ENCODE measurements at places on chromosomes 3 and 15.

- DNase-seq: no peak
Measured at GRCh38 chr3:86653661-86654205, 337.2 kb downstream of the VGLL3 start.

- DNase-seq: no peak
Measured at GRCh38 chr3:5428607-5429516, 241.4 kb downstream of the EDEM1 start.

DNA sequence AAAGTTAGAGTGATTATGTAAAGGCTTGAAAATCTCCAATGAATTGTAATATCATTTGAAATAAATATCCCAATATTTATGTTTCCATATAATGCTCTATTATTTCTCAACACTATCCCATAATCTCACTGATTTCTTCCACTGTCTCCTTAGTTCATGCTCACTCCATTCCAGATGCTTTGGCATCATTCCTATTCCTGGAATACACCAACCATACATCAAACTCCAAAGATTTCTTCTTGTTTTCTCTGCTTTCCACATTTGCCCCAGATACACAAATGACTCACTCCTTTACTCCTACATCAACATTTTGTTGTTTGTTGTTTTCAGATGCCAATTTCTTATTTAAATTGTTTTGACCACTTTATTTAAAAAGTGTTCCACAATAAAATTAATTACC is 1390.8 kb downstream of the ZPLD1 start:
- DNase-seq: no peak

DNA sequence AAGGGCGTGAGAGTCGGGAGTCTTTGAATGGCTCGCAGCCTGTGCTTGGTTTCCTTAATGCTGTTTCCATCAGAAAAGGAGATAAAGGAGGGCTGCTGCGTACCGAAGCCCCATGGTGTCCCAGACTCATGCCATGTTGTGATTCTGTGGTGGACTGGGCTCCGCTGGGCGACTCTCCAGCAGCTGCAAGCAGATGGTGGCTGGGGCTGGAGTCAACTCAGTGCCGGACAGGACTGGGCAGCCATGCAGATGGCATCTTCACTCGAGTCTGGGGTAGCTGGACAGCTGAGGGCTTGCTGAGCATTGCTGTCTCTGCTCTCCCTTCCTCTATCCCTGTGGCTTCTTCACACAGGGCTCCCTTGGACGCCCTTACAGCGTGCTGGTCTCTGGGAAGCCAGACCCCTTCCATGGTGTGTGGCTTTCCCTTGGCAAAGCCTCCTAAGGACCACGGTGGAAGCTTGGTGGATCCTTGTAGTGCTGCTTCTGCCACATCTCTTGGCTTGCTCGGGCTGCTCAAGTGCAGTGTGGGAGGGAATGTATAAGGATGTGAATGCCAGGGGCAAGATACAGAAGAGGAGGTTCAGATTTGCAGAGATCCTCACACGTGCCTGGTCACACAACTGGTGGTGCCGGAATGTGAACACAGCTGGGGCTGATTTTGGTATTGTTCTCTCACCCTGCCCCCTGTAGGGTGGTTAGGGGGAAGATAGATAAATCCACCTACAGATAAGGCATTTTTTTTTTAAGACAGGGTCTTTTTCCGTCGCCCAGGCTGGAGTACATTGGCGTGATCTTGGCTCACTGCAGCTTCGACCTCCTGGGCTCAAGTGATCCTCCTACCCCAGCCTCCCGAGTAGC is 9.0 kb downstream of the NIPA1 start:
- DNase-seq: no peak

- DNase-seq: no peak
Measured at GRCh38 chr3:167502401-167502800, 28.6 kb upstream of the SERPINI2 start.

- DNase-seq: no peak
Measured at GRCh38 chr15:38650936-38651327, 86.3 kb upstream of the RASGRP1 start.

DNA sequence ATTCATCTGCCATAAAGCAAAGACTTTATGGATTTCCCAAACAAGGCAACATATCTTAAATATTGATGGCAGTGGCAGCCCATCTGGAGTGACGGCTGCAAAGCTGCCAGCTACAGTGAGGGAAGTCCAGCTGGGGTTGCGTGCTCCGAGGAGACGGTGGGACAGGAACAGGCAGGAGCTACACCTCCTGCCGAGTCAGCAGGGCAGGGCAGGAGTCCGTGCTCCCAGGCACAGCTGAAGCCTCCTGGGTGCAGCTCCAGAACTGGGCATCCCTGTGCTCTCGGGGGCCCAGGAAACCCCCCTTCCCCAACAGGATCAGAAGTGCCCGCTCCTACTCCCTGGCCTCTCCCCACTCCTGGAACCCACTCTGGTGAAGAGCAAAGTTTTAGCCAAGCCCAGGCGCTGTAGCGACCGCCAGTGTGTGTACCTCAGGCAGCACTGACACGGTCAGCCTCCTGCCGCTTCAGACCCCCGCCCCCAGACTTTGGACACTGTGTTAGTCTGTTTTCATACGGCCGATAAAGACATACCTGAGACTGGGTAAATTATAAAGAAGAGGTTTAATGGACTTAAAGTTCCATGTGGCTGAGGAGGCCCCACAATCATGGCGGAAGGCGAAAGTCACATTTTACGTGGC is 556.4 kb upstream of the CCDC54 start:
- DNase-seq: no peak

DNA sequence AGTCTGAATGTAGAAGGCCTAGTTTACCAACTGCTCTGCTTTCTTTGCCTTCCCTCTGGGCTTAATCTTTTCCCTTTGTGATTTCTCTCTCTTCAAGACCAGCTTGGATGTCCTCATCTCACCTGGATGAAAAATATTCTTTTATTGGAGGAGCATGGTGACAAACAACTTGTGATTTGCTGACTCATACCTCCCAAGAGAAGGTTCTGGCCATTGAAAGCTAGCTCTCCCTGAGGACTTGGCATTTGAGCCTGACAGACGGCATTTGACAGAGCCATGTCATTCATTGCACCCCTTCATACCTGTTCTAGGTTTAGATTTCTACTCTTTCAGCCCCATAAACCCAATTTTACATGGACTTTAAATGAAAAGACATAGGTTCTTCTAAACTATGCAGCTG is 33.3 kb downstream of the ATG7 start:
- no peak for DNase-seq

DNA sequence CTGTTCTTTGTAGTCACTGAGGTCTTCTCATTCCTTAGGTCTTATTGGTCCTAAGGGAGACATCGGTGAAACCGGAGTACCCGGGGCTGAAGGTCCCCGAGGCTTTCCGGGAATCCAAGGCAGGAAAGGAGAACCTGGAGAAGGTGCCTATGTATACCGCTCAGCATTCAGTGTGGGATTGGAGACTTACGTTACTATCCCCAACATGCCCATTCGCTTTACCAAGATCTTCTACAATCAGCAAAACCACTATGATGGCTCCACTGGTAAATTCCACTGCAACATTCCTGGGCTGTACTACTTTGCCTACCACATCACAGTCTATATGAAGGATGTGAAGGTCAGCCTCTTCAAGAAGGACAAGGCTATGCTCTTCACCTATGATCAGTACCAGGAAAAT is 11.6 kb downstream of the ADIPOQ start:
- DNase-seq: no peak

DNA sequence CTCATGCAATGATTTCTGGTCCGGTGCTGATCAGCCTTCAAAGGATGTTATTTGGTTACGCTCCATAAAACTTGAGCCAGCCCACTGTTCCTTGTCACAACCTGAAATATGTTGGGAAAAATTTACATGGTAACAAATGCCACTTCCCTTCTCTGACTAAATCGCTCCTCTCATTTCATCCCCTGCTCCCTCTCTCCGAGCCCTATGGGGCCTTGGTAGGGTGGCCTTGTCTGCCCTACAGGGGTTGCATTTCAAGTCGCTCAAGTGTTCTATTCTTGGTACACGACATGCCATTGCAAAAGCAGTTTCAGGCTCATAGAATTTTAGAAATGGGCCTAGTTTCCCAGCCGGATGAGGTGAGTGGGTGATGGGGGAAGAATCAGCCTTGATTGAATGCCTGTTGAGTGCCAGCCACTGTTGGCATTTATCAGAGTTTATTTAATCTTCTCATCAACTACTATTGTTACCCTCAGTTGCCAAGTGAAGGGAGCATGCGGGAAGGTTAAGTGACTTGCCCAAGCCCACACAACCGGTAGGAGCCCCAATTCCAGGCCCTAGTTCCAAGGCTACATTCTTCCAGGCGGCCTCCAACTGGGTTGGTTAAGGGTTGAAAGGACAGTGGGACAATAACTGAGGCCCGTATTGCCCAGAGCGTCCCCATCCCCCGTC is 961 bp upstream of the ABHD2 start:
- no peak for DNase-seq

- DNase-seq: no peak
Measured at GRCh38 chr3:139601191-139601961, 61.8 kb upstream of the RBP1 start.

DNA sequence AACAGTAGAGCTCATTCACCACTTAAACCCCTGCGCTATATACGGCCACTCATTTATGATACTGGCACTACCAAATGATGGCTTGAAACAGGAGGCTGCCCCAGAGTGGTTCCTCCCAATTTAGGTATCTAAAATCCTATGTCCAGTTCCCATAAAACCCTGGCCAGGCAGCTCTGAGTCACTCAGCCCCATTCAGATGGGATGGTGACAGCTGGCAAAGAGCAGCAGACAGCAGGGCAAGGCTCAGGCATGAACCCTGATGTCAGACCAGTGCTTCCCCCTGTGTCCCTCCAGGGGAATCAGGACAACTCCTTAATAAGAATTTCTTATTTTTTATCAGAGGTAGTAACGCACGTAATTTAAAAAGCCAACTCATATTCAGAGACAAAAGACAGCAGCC is 77.2 kb upstream of the RNU6-1 start:
- DNase-seq: no peak

DNA sequence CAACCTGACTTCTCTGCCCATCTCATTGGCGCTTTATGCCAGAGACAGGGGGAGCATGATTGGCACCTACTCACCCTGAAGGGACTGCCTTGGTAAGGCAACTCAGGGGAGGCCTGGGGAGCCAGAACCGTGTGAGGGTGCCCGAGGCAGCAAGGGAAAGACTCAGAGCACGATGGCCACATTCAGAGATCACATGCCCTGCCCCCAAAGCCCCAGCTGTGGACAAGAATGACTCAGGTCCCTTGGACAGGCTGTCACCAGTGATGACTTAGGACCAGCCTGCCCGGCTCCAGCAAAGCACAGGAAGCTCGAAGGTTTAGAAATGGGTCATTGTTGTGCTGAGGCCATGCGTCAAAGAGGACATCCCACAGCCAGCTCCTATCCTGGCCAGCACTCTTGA is 49.1 kb upstream of the LIMD1 start:
- no peak for DNase-seq

DNA sequence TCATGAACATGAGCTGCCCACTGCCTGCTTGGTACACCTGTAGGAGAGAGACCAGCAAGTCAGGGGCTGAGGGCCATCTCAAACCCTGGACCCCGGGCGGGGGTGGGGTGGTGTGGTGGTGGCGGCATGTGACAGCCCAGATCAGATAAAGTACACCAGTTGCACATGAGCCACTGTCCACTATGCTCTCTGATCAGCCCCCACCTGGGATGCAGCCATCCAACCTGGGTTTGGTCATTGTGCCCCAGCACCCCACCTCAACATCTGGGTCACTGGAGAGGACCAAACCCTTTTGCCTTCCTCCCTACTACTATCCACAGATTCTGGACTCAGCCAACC is 3.0 kb upstream of the NCKIPSD start:
- DNase-seq: no peak

- peak; percentile 59 for DNase-seq
Measured at GRCh38 chr3:9399746-9400145, 2.3 kb downstream of the SETD5 start.

- peak; percentile 68 for DNase-seq
Measured at GRCh38 chr3:120561251-120562045, 34.7 kb upstream of the NDUFB4 start.

GRCh38 chr3:50599716-50600118 is 11.9 kb downstream of the CISH start:
- DNase-seq: no peak

- no peak for DNase-seq
Measured at GRCh38 chr3:46561951-46562350, 4.2 kb downstream of the LRRC2 start.

DNA sequence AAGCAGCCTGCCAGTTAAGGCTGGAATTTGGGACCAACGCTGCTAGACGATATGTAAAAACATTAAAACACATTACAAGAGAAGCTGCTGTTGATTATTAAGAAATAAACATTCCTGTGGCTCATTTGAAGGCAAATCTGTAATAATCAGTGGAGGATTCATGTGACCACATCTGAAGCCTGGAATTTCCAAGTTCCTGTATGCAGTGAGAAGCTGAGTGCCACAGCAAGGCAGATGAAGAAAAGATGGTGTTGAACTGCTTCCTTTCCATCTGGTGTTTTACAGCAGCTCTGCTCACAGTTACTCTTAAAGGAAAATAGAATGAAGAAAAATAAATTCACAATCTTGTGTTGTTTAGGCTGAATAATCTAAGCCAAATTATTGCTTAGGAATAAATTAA is 139.3 kb upstream of the ROBO2 start:
- no peak for DNase-seq

DNA sequence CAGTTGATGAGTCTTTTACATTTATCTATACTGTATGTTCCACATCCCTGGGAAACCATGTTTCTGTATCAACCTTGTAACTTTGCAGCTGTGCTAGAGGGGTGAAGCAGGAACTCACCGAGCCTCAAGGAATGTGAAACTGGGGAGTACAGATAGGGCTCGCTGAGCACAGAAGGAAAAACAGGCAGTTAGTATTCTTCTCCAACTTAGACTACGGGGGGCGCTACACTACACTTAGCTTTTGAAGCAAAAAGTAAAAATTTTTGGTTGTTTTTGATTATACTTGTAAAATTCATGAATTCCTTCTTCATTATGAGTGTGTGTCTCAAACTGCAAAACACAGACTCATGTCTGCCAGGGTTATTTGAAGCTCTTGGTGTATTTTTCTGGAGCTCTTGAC is 132.7 kb upstream of the RGMA start:
- no peak for DNase-seq

DNA sequence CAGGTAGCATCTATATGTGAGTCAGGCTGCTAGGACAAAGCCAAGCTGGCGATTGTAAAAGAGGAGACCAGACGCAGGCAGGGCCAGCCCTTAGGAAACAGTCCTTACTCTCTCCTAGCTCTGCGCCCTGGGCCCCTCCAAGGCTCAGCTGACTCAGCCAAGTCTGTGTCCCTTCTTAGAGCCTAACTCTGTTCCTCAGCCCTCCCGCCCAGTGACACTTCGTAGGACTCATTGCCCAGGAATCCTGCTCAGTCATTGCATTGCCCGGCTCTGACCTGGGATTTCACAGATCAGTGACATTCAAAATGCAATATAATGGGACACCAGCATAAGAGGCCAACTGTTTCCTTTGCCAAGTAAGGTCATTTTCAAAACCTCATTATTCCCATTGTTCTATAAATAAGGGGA is 244.2 kb downstream of the TLE3 start:
- DNase-seq: no peak

DNA sequence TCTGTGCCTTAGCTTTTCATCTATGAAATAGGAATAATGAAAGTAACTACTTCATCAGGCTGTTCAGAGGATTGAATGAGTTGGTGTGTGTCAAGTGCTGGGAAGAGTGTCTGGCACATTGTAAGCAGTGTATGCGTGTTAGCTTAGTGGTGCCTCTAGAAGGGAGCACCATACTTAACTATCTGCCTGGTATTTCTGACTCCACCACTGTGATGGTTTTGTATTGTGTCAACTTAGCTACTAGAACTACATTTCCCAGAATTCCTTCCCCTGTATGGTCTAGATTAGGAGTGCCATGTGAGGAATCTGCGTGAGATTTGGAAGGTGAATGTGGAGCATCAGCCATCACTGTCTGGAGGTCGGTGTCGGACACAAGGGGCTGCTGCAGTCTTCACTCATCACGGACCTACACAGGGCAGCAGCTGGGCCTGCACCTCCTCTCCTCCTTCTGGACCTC is 115.4 kb upstream of the GALNT15 start:
- DNase-seq: no peak
